Nephron progenitor cell (in vitro differentiated cells): ENCODE measurements at places on chromosomes 13 and 19.

- no peak for DNase-seq
These were observed 11.9 kb downstream of the CC2D1A start for GRCh38 chr19:13917888-13918406.

- DNase-seq, result peak; percentile 70
These were observed 8.0 kb downstream of the IL17D start for GRCh38 chr13:20711301-20712044.

DNA sequence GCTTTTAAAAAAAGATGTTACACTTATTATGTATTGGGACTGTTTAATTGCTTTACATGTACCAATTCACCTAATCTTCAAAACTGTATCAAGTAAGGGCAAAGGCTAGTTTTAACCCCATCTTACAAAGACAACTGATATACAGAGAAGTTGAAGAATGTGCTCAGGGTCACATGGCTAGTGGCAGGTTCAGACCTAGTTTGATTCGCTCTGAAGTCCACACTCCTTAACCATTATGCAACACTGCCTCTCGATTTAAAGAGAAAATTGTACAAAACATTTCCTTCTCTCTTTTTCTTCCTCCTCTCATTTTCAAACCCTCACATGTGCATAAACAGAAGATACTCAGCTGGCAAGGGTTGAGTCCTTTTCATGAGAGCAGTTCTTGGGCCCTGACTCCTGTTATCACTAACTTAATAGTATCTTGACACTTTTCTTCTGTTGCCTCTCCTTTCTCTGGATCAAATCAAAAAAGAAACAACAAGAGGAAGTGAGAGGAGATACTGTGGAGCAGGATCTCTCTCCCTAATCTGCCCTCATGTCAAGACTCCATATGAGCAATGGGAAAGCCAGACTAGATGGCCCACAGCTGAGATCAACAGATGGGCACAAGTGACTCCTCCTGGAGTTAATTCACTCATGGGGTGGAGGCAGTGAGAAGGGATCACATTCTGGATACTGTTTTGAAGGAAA lies 19.0 kb upstream of the N4BP2L1 start:
- DNase-seq, result no peak

- no peak for DNase-seq
These were observed 27.6 kb downstream of the CPT1C start for GRCh38 chr19:49718511-49718910.

DNA sequence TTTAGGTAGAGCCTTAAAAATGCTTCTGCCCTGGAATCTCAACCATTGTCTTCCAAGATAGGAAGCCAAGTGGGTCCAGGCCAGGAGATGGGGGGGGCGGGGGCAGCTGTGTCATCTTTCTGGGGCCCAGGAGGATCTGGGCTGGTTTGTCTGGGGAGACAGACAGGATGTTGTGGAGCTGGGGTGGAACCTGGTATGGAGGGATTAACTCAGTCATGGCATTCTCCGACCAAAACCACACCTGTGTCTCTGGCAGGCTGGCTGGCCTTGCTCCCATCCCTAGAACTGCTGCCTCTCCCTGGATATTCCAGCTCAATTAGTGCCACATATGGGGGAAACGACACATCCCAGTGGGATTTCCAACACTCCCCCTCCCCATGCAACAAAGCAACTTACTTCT lies 2.7 kb upstream of the MAP2K7 start:
- DNase-seq, result no peak

- no peak for DNase-seq
These were observed 12.7 kb upstream of the SLC44A2 start for GRCh38 chr19:10612499-10613119.

GRCh38 chr19:49340069-49340864 lies 5.1 kb downstream of the CD37 start:
- peak; percentile 69 for DNase-seq

- no peak for DNase-seq
These were observed 9.7 kb upstream of the ARHGAP45 start for GRCh38 chr19:1057176-1057855.

GRCh38 chr13:20728579-20729311 lies 25.2 kb downstream of the IL17D start:
- no peak for DNase-seq

DNA sequence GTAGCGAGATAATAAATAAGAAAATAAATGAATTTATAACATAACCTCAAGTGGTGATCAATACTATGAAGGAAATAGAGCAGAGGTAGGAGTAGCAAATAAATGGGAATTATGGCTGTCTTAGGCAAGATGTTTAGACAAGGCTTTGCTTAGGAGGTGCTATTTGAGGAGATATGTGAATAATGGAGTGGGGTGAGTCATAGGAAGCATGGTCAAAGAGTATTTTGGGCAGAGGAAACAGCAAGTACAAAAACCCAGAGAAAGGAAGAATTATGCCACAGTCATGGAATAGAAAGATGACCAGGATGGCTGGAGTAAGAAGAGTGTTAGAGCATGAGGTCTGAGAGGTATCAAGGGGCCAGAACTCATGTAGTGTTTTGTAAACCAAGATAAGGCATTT lies 33.6 kb upstream of the LPAR6 start:
- DNase-seq, result no peak

GRCh38 chr13:27421101-27421871 lies 3.1 kb upstream of the GTF3A start:
- no peak for DNase-seq

DNA sequence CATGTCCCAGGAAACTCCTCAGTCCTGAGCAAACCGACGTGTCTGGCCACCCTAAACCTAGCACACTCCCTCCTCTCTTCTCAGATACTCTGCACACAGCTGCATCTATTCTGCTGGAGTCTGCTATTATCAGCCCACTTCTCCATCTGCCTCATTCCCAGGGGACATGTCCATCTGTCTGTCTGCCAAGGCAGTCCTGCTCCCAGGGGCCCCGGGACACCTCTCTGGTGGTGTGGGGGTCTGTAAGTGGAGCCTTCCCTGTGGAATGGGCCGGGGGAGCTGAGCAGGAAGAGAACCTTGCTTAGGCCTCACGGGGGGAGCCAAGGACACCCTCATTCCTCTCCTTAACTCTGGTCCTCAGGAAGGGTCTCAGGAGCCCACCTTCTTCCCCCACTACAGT lies 72.7 kb downstream of the ERICH6B start:
- DNase-seq, result no peak

DNA sequence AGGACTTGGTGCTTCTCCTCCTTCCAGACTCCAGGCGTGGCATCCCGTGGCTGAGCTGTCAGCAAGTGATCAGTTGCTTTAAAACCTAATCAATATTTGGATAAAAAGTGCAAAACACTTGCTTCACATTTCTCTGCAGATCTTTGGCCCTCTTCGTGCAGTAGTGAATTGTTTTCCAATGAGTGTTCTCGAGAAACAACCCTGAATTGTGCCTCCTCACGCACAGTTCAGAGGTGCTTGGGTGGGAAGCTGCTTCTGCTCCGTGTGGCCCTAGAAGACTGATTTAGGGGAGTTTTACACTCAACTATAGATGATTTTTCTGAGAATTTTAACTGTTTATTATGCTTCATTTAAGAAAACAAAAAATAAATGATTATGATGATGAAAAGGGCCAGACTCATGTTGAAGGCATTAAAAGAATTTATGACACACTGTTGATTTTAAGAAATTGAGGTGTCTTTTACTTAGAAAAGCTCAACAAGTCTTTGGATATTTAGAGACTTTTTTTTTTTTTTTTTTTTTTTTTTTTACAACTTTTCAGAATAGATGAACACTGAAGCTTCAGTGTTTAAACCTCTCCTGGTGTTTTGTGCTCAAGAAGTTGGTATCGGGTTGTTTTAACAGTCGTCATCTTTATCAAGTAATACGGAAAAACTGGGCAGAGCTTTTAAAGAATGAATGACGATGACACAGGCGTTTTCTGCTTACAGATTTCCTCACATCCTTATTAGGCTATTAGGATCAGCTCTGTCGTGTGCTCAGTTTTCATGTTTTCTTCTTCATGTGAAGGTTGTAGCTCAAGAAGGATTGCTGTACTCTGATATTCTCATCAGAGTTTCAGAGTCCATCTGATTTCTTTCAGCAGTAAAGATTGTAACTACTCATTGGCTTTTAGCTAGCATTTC lies 39.5 kb upstream of the TEX29 start:
- DNase-seq, result no peak

- no peak for DNase-seq
These were observed 24.4 kb downstream of the WDR88 start for GRCh38 chr19:33156334-33156733.

DNA sequence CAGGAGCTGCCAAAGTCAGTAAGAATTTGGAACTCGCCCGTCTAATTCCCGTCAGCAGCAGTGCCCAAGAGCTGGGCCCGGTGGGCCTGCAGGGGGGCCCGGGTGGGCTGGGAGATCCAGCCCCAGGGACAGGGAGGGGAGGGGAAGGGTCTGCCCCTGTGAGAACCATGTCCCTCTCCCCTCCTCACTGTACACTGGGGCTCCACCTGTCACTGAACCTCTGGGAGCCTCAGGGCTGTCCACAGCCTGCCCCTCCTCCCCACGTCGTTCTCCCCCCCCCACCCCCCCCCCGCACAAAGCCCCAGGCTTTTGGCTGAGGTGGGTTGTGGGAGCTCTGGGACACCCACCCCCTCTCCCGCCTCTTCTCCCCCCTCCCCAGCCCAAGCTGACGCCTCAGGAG lies 8.2 kb downstream of the ZNF296 start:
- no peak for DNase-seq

DNA sequence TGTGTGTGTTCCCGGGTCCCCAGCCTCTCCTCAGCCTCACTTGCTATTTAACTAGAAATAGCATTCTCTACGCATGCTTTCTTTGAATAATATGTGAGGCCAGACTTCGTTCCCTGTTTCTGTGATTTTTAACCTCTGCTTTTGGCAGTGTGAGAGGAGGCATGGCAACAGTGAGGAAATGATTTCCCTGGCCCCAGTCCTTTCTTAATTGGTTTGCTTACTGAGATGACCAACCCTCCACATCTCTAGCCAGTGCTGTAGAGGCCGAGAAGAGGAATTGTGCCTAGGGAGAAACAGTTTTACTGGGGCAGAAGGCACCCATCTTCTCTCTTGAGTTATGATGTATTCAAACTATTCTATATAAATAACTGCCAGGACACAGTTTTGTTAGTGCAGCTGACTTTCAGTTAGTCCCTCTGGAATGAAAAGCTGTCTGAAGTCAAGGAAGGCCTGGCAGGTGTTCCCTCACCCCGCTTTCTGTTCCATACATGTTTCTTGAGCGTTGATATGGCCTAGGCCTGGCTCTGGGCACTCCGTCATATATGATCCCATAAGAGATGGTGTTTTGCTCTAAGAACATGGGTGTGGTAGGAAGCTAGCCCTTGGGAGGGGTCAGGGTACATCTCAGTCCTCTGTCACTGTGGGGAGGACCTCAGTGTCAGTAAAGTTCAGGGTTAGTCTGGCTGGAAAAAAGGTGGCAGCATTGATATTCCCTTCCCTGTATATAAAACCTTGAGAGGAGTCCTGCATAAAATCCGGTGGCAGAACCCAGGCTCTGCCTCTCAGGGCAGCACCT lies 73.7 kb upstream of the NPAS1 start:
- DNase-seq, result no peak

DNA sequence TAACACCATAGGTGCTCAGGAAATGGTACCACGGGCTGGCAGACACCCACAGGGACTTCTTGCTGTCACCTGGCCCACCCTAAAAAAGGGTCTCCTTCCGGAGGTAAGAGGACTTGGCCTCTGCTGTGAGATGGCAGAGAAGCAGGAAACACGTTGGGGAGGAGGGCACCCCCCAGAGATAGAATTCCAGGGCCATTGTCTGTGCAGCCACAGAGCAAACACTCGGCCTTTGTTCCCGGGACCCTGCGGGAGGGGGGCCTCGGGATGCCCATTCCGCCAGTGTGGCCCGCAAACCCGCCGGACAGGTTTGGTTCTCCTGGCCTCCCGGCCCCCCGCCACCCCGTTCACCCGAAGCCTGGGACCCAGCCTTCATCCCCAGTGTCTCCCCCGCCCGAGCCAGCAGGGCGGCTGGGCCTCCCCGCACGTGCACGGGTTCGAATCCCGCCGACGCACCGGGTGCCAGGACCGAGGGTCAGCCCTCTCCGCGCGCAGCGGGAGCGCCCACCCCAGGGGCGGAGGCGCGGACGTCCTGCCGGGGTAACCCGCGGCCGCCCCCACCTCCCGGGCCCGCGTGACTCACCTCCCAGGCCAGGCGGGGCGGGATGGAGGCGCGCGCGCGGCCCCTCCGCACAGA lies 714 bp downstream of the PLPP2 start:
- DNase-seq, result no peak
